ENCODE measurements at places on chromosomes 7 and 10.

GRCh38 chr10:1291178-1292090, 235.2 kb downstream of the WDR37 start:
- DNase-seq, result no peak

DNA sequence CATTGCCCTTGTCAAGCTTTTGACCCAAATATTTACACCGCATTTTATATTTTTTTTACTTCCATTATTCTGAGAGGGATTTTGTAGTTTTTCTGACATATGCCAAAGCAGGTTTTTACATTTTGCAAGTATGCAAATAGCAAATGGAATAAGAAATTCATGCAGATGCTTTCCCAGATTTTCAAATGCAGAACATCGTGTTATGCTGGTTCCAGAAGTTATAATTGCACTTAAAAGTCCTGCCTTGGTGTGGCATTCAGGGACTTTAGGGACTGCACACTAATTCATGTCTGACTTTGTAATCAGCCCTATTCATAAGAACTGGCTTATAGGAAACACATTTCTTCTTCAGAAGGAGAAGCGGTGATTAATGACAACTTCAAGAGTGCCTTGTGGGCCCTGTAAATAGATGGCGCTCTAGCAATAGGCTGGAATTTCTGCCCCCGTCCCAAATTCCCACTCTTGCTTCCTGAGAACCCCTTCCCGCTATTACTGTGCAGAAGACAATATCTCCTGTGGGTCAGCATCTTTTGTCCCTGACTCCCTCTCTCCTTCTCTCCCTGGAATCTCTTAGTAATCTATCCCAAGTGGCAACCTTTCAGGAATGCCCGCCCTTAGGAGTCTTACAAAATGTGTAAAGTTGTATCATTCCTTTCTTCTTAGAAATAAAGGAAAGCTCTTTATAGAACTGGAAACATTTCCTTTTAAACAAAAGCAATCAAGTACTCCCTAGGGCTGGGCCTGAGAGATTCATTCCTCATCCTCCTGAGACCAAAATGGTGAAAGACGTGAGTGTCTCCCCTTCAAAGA, 264.0 kb downstream of the INHBA start:
- DNase-seq, result no peak

- DNase-seq, result no peak
These were observed 303.5 kb downstream of the OTUD1 start for GRCh38 chr10:23742368-23742767.

- DNase-seq, result no peak
These were observed 76.5 kb downstream of the AFAP1L2 start for GRCh38 chr10:114327537-114328440.

DNA sequence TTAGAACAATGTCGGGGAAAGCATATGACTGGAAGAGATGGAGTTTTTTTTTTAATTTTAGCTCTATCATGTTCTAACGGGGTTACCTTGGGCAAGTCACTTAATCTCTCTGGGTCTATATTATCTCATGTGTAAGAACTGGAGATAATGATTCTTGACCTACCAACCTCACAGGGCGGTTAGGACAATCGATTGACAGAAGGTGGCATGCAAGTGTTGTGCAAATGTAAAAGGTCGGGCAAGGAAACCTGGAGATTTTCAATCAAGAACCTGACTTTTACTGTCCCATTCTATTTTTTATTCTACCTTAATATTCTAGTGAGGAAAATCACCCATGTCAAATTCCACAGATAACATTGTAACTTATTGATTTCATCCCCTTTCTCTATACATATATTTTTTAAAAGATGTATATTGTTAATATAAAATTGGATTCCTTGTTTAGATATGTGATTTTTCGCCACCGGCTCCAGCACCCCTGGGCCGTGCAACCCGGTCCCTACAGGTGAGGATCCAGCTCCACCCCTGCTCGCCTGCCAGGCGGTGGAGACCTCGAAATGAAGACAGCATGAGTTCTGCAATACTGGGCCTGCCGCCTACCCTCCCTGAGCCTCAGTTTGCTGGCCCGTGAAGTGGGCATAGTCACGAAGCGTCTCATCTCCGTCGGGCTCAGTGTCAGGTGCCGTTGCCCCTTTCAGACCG, 497.6 kb upstream of the PHF14 start:
- DNase-seq, result no peak

DNA sequence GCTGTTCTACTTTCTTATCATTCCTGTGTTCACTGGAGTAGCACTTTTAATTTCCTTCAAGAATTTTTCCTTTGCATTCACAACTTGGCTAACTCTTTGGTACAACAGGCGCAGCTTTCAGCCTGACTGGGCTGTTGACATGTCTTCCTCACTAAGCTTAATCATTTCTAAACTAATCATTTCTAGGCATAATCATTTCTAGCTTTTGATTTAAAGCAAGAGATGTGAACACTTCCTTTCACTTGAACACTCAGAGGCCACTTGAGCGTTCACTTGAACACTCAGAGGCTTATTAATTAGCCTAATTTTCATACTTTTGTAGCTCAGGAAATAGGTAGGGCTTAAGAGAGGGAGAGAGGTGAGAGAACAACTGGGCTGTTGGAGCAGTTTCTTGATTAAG, 15.9 kb downstream of the C10orf90 start:
- DNase-seq, result no peak

DNA sequence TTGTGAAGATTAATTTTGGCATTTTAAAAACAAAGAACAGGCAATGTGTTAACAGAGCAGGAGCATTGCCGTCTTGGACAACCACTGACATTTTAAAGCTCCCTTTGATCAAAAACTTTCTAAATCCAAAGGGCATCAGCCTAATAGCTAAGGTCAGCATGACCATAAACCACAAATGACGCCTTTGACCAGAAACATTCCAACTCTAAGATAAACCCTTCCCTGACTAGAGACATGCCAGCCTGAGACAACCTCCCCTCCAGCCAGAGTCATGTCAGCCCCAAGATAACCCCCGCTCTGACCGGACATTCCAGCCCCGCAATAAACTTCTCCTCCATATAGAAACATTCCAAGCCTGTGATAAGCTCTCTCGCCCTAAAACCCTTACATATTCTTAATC, 949.4 kb upstream of the POT1 start:
- no peak for DNase-seq

- no peak for DNase-seq
These were observed 105.5 kb downstream of the CHN2 start for GRCh38 chr7:29300026-29300480.

DNA sequence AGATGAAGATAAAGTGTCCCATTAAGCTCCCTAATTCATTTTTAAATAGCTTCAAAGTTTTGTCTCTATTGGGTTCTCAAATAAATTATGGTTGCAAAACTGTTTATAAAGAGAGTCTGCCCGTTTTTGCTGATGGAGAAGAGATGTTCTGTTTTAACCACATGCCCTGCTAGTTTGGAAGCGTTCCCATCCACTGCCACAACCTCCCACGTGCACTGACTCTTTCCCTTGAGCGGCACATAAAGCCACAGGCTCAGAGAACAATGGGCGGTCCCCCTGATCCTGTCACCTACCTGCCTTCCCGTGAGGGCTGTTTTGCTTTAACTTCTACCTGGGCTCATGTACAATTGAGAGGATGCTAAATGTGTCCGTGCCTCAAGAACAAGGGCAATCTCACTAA, 65.5 kb downstream of the CPVL start:
- DNase-seq, result no peak

- peak; percentile 8 for DNase-seq
These were observed 23.8 kb upstream of the GLCCI1 start for GRCh38 chr7:7944619-7945282.

- no peak for DNase-seq
These were observed 332.3 kb downstream of the GATA3 start for GRCh38 chr10:8386781-8387180.

DNA sequence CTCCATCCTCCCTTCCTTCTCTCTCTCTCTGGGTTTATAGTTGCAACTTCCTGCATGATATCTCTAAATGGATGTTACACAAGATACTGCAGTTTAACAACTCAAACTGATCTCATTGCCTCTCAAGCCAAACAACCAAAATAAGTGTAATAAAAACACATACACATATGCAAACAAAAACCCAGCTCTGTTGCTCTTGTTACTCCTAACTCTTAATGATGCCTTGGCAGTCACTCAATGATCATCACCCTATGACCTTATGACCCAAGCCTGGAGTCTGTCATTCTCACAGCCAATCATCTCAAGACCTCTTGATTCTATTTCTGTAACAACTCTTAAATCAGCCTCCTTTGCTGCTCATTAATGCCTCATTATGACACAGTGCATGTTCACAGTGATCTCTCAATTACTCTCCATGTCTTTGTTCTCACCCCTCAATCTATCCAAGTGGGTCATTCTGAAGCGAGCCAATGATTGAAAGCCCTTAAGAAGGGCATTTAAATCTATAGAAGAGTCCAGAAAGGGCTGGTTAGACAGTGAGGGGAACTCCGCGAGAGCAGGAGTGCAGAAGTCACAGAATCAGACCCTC, 210.9 kb downstream of the INHBA start:
- DNase-seq, result no peak

DNA sequence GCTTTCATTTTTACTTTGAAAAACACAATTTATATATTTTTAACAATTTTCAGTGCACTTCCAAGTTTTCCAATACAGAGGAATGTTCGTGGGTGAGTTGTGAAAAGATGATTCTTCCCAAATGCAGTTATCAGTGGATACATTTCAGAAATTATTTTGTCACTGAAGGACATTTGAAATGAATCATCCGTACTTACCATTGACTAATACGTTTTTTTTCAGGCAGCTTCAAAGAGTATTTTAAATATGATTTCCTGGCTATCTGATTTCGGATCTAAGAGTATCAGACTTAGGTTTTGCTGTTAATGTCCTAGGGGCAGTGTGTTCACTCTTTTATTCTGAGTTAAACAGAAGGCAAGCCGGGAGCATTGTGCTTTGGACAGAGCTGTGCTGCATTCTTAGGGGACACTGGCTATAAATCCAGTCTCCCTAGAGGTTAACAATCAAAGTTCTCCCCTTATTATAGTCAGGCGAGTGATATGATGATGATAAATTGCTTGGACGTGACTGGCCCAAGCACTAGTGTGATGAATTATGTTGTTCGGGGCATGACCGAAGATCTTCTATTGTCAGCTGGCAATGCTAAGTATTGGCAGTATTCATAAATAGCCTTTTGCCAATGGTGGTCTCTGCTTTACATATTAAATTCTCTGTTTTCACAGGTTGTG, 4.5 kb downstream of the PTER start:
- no peak for DNase-seq

- DNase-seq, result no peak
These were observed 370 bp downstream of the TMEM60 start for GRCh38 chr7:77797734-77798393.

DNA sequence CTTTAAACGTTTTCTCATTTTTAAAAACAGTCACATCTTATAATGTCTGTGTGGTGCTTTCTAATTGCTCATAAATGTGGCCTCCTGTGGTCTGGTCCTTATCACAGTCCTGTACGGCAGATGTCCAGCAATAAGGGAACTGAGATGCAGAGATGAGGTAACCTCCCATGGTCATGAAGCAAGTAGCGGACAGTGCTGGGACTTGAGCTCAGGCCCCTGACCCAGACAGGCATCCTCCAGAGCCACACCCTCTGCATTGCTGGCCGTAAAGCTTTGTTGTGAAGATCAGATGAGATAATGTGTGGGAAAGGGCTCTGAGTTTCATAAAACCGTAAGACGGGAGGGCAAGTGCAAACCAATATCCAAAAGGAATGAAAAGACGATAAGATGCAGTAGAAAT, 48.2 kb downstream of the DYNC2I1 start:
- DNase-seq, result no peak

GRCh38 chr10:47311932-47312662, 10.2 kb upstream of the GDF2 start:
- DNase-seq, result peak; percentile 56

DNA sequence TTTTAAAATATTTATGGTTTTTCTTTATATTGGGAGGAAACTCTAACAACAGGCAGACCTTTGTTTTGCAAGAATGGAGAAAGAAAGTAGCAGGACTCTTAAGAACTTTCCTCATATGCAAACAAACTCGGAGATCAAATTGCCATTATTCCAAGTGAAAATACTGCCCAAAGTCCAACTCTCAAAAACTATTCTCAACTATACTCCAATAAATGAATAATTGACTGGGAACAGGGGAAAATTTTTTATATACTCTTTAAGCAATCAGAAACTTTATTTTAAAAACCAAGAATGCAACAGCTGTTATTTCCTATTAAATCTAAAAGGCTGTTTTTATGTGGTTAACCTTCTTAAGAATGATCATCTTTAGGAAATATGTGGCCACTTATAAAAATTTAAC, 101.9 kb downstream of the COL28A1 start:
- DNase-seq, result no peak

DNA sequence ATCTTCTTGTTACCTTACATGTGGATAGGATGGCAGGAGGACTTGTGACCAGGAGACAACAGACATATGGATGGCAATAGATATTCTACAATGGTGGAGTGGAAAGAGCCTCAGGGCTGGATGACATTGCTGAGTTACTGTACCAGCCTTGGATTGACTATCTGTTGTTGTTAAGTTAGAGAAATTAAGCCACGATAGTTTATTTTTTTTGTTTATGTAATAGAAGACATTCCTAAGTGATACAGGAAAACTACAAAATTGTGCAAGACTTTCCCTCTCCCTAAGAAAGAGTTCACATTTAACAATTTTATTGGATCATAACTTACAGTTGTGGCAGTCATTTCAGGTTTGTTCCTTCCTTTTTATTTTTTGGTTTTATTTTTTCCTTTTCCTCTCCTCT, 230.7 kb upstream of the CACNA2D1 start:
- DNase-seq, result no peak

- DNase-seq, result no peak
These were observed 211.9 kb upstream of the ETV1 start for GRCh38 chr7:14201353-14201752.

- no peak for DNase-seq
These were observed 641.1 kb downstream of the PCDH15 start for GRCh38 chr10:54159924-54160323.

DNA sequence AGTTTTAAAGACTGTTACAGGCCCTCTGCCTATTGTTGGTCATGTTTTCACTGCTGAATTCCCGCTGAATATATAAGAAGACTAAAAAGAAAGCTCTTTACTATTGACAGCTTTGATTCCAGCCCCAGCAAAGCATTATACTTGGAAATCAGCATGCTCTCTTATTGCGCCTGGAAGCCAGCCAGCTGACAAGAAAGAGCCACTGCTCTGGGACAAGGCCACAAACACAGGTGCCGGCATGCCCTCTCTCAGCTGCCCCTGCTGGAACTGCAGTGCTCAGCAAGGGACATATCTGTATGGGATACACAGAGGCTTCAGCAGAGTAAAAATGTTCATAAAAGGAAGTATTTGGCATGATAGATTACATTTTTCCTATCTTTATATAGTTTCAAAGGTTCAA, 523.9 kb downstream of the ADRA2A start:
- no peak for DNase-seq

- no peak for DNase-seq
These were observed 166.6 kb downstream of the INHBA start for GRCh38 chr7:41536122-41536872.

- no peak for DNase-seq
These were observed 42.4 kb downstream of the C10orf120 start for GRCh38 chr10:122657255-122657654.

- DNase-seq, result no peak
These were observed 69.3 kb downstream of the MTERF1 start for GRCh38 chr7:91811236-91811635.

GRCh38 chr7:21149809-21150208, 278.1 kb upstream of the SP4 start:
- no peak for DNase-seq

Data from NCI-H524 (cell line).